ENCODE measurements at places on chromosomes 3 and 15.

DNA sequence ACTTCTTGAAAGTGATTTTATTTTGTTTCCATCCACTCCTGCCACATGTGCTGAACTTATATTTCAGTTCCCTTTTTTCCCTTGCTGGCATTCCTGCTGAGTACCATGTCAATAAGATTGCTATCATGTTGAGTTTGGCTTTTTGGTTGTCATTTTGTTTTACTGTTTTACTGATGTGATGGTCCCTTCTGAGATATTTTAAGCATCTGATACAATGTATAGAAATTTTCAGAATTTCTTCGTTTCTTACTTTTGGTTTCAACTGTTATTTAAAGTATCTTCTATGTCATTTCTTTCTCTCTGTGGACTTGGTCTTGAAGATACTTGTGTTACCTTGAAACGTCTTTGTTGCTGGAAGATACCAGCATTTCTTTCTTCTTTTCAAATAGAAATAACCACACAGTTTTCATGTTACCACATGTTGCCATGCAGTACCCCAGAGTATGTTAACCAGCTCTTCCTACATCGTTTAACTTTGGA lies 14.1 kb downstream of the SIDT1 start:
- no peak for DNase-seq

- no peak for DNase-seq
These were observed 61.4 kb upstream of the KLF13 start for GRCh38 chr15:31265090-31265870.

GRCh38 chr15:92101708-92102394 lies 248.3 kb downstream of the SLCO3A1 start:
- no peak for DNase-seq

GRCh38 chr3:10357592-10358308 lies 36.8 kb upstream of the SEC13 start:
- no peak for DNase-seq

- DNase-seq: no peak
These were observed 289.8 kb downstream of the ARPP21 start for GRCh38 chr3:35929158-35929557.

- no peak for DNase-seq
These were observed 31.7 kb upstream of the SLCO2A1 start for GRCh38 chr3:134061401-134061800.

GRCh38 chr3:190345878-190346277 lies 23.6 kb upstream of the CLDN1 start:
- no peak for DNase-seq

GRCh38 chr3:172766241-172766640 lies 15.7 kb downstream of the ECT2 start:
- no peak for DNase-seq

DNA sequence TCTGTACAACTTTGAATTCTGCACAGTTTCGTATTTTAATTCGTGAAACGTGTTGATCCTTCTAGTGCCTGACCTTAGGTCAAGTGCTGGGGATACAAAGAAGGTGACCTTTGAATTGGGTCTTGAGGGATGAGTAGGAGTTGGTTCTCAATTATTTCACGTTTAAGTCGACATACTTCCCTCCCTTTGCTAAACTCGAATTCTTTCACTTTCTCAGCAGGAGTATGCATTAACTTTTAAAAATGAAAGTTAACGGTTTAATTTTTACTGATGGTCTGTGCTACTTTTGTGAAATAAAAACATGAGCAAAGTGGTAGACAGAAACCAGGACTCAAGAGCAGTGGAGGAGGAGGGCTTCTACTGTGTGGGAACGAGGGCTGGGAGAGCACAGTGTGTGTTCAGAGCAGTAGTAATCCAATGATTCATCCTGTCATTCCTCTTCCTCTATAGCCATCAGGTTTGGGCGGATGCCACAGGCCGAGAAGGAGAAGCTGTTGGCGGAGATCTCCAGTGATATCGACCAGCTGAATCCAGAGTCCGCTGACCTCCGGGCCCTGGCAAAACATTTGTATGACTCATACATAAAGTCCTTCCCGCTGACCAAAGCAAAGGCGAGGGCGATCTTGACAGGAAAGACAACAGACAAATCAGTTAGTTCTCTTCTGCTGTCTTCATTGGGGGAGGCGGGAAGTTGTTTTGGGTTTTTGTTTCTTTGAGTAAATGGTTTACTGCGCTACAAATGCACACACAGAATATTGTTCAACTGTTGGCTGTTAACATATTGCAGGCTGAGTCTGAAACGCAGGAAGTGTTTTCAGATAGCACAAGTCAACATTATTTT lies 78.6 kb upstream of the TSEN2 start:
- DNase-seq: no peak

DNA sequence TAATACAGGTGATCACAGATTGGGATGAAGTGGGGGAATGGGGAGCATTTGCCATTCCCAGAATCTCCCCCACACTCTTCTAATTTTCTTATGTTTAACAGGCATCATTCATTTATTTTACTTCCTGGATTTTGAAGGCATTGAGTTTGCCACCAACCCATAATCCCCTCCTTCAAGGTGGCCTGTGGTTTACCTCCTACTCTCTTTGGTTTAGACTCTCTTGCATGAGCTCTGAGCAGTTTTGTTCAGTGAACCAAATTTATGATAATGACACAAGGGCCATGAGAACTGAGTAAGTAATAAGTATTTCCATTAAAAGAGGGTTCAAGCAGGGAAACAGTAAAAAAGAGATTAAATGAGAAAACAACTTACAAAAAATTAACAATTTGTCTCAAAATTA lies 703.1 kb upstream of the CFAP20DC start:
- no peak for DNase-seq

DNA sequence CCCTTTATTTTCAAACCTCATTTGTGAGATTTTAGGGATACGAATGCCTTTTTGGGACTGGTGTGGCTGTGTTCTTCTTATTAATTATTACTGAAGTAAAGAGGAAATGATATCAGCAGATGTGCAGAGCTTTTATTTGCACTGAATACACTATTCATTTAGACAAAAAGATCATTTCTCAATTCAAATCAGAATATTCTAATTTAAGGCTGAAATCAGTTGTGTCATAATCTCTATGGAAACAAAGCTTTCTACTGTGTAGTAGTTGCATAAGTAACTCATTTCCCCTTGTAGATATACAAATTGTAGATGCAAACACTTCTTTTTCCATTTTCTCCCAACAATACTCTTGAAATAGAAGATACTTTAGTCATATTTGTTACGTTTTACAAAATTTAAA lies 56.0 kb downstream of the PDE8A start:
- DNase-seq: no peak

GRCh38 chr15:49035825-49036224 lies 10.4 kb downstream of the SECISBP2L start:
- DNase-seq: no peak

DNA sequence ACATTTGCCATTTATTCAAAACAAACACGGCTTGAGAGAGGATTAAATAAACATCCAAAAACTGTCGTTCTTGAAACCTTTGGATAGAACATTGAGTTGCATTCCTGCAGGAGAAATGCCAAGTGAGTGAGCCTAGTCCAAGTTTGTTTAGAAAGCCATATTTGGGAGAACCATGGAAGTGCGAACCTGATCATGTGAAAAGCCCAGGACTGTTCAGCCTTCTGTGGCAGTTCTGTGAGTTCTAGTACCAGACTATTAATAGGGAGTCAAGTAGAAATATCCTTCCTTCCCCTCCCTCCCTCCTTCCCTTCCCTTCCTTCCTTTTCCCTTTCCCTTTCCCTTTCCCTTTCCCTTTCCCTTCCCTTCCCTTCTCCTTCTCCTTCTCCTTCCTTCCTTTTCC lies 470.4 kb downstream of the LPP start:
- no peak for DNase-seq

Data from activated gamma-delta T cell treated with anti-CD3 and anti-CD28 coated beads, Interleukin-2, amount 50 U/mL, for 16 hours (primary cell).